ENCODE measurements at places on chromosomes 16 and 17.

GRCh38 chr16:12763517-12763916 lies 40.2 kb downstream of the CPPED1 start:
- no peak for DNase-seq

DNA sequence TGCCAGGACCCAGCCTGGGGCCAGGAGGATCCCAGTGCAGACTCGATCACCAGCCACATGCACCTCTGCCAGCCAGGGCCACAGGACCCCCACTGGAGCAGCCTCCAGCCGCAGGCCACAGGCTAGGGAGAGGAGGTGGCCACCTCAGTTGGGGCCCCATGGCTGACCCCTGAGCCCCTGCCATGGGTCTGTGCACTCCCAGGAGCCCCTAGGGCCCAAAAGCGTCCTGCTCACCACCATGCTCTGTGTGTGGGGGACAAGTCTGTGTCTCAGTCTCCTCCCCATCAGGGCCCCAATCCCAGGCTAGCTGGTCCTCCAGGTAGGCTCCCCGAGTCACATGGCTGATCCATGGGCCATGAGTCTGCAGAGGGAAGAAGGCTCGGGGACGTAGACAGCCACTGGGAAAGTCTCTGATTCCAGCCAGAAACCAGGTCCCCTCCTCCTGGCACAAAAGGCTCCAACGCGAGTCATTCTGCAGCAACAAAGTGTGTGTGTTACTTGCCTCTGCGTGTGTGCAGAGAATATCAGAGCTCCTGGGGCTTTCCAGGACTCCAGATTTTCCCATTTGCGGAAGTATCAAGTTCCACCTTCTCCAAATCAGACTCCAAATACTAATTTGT lies 6.1 kb upstream of the PRSS8 start:
- DNase-seq: no peak

GRCh38 chr16:47987136-47987535 lies 168.7 kb downstream of the ABCC12 start:
- DNase-seq: no peak

GRCh38 chr17:17506893-17507464 lies 10.8 kb upstream of the RASD1 start:
- DNase-seq: no peak

- no peak for DNase-seq
Observed at GRCh38 chr17:72702998-72703397, 389.5 kb downstream of the SLC39A11 start.

- no peak for DNase-seq
Observed at GRCh38 chr16:29753516-29753915, 7.7 kb upstream of the C16orf54 start.

- DNase-seq: no peak
Observed at GRCh38 chr17:49955157-49955556, 13.8 kb upstream of the DLX4 start.

- no peak for DNase-seq
Observed at GRCh38 chr17:71519285-71519684, 601.5 kb upstream of the SOX9 start.

DNA sequence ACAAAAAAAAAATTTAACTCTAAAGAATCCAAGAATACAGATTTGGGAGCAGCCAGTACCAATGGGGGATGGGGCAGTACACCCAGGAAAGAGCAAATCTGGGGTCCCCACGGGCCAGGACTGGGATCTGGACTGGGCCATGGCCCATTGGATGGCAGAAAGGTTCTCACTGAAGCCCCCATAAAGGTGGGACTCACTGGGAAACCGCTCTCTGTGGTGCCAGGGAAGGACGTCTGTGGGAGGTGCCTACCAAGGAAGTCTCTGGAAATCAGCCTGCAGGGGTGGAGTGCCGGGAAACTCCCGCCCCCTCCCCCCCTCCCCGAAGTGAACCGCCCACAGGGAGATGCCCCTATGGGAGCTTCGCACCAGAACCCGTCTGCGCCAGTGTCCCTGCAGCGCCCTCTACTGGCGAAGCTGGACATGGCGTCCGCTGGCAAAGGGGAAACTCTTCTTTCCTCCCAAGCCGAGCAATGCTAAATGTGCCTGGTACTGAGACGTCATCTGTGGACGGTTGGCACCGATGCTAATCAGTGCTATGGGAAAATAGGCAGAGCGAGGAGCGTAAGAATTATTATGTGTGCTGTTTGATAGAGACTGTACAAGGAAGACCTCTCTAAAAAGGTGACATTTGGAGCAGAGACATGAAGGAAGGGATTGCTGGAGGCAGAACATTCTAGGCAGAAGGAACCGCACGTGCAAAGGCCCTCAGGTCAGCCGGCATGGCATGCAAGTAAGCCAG lies 671.1 kb downstream of the WWOX start:
- peak; percentile 64 for DNase-seq

DNA sequence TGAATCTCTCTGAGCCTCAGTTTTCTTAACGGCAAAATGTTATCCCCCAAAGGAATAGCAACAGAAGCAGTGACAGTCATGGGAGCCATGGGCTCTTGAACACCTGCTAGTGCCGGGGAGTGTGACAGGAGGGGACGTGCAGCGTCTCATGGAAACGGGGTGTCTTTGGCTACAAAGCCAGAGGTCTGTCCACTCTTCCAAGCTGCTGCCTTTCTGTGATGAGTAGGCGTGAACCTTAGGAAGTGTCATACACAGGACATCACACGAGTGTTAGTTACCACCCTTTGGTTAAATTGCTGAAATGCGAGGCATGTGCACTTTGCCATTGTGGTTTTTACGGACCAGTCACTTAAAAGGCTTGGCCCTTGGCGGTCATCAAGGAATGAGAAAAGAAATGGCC lies 93.4 kb downstream of the IRF8 start:
- no peak for DNase-seq

GRCh38 chr16:84930298-84931106 lies 80.8 kb downstream of the ZDHHC7 start:
- DNase-seq: no peak

DNA sequence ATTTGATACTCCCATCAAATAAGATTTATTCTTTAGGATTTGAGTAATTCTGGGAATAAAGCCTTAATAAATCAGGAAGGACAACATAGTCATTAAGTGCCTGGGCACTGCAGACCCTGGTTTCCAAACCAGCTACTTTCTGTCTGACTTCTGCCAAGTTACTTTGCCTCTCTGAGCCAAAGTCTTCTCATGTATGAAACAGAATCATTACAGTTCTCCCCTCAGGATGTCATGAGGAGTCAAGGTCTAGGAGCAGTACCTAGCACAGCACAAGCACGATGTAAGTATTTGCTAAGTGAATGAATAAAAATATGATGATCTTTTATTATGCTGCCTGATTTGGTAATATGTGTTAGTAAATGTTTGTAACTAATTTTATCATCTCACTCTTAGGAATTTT lies 30.4 kb upstream of the HEATR6 start:
- no peak for DNase-seq

Data from stimulated activated CD8-positive, alpha-beta memory T cell treated with anti-CD3 and anti-CD28 coated beads, Interleukin-12 subunit alpha, Interleukin-12 subunit beta, amount 100 ng/mL, for 1 hour (primary cell).